ENCODE measurements at places on chromosomes 2 and 18.

DNA sequence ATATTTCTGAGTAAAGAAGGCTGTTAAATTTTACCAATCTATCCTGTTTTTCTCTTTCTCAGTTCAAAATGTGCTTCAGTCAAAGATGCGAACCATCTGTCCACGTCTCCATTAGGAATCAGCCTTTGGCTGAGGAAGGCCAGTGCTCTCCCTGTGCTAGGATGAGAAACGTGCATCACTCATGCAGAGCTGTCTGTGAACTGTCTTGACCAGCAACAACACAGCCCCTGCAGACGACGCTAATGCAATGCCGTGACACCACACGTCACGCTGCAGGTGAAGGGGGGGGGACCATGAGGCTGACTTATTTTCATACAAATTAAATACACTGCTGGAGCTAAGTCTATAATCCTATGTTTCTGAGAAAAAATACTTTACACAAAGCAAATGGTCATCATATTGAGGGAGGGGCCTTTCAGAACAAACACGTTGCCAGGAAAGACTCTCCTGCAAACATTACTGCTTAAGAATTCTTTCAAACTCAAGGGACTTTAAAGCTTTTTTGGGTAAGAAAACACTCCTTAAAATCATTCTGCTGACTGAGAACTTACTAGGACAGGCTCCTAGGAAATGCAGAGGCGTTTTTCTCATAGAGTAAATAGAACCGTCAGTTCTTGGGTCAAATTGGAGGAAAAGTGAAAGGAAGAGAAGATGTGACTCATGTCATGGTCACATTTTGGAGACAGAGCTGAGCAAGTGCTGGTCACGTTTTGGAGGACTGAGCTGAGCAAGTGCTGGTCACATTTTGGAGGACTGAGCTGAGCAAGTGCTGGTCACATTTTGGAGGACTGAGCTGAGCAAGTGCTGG lies 97.0 kb downstream of the MBP start:
- no peak for DNase-seq

GRCh38 chr2:23692263-23692662 lies 234.7 kb downstream of the ATAD2B start:
- no peak for DNase-seq

GRCh38 chr2:118786746-118787145 lies 60.7 kb downstream of the EN1 start:
- DNase-seq: no peak

- DNase-seq: no peak
Measured at GRCh38 chr2:190159453-190159852, 96.9 kb upstream of the MSTN start.

DNA sequence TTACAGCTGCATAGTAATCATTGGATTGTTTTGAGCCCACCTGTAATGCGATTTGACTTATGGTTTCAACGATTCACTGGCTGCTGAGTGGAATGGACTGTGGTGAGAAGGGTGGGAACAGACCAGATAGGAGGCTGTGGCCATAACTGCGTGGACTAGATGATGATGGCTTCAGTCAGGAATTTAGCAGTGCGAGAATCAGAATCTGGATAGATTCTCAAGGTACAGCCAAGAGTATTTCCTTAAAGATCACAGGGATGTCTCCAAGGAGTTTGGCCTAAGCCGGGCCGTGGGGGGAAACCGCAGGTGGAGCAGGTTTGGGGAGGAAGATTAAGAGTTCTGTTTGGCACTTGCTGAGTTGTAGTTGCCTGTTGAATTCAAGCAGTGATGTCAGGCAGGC lies 44.0 kb upstream of the CHMP1B start:
- no peak for DNase-seq

DNA sequence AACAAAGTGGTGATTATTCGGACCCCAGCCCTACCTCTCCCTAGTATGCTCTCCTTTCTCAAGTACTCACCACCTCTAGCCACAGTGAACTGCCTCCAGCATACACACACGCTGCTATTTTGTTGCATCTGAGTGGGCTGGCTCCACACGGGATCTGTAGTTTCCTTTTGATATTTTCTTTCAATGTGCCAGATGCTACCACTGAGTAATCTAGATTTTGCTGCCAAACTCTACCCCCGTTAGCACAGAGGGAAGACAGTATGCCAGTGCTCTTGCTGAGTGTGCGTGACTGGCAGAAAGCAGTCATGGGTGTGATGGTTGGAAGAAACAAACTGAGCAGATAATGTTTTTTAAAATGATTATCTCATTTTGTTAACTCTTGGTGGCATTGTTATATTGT lies 11.6 kb downstream of the CFLAR start:
- DNase-seq: no peak

- DNase-seq: no peak
Measured at GRCh38 chr2:127545189-127545588, 9.7 kb downstream of the MYO7B start.

DNA sequence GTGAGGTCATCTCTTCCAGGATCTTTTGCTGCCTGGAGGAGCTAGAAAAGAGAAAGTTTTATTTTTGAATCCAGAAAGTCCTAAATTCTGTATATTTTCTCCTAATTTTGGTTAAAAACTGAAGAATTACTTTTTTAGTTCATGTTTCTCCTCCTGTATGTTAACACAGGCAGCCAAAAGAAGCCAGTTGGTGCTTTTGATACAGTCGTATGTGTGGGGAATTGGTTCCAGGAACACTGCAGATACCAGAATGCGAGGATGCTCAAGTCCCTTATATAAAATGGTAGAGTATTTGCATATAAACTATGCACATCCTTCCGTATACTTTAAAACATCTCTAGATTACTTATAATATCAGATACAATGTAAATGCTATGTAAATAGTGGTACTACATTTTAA lies 22.6 kb upstream of the ADAM23 start:
- DNase-seq: no peak

DNA sequence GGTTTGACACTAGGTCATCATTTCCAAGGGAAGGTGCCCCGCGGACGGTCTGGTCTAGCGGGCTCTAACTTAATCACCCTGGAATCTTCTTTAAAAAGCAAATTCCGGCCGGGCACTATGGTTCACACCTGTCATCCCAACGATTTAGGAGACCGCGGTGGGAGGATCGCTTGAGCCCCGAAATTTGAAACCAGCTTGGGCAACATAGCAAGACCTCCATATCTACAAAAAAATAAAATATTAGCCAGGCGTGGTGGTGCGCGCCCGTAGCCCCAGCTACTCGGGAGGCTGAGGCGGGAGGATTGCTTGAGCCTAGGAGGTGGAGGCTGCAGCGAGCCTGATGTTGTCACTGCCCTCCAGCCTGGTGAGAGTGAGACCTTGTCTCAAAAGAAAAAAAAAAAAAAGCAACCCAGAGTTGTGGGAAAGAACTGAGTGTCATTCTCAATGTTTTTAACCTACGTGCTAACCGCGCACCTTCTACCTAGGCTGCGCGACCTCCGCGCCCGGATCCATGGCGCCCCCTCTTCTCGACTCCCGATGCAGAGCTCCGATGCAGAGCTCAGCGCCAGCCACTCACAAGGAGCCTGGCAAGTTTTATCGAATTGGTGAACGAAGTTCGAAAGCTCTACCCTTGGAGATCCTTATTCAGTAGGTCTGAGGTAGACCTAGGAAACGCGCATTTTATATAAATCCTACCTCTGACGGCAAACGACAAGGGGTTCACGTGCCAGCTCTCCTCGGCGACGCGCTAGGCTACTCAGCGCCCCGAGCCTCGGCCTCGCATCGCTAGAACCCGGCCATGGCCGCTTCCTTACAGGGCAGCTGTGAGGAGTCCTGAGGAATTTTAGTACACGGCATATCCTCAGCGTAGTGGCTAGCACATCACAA lies 888 bp upstream of the TWSG1 start:
- no peak for DNase-seq

DNA sequence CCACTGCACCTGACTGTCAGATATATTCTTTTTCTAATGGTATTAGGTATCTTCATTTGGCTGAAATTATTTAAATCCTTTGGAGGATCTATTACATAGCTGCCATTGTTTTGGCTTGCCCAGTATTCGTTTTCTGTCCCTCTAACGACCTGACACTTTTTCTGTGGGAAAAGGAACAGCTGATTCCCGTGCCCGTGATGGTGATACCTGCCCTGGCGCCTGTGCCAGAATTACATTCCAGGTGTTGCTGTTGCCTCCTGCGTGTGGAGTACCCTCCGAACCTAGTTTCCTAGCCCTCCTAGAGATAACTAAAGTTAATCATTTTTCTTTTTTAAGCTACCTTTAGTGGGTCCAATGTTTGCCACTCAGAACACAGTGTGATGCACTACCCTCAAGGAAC lies 14.0 kb downstream of the HOXD1 start:
- DNase-seq: no peak

DNA sequence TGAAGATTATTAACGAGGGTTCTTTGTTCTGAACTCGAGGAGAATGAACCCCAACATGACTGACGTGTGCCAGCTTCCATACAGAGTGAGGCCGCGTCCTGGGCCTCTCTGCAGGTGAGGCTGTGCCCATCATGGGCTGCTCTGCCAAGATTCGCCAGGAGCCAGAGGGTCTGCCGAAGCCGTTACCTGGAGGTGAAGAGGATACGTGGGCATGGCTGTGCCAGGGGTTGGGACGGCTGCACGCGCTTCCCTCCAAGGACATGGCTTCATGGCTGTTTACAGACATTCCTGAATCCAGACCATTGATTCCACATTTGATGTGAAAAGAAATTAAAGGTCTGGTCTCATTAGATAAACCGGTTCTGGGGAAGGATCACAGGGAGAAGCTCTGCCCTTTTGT lies 211.4 kb upstream of the SALL3 start:
- DNase-seq: no peak

GRCh38 chr2:42566837-42567321 lies 1.6 kb upstream of the MTA3 start:
- no peak for DNase-seq

DNA sequence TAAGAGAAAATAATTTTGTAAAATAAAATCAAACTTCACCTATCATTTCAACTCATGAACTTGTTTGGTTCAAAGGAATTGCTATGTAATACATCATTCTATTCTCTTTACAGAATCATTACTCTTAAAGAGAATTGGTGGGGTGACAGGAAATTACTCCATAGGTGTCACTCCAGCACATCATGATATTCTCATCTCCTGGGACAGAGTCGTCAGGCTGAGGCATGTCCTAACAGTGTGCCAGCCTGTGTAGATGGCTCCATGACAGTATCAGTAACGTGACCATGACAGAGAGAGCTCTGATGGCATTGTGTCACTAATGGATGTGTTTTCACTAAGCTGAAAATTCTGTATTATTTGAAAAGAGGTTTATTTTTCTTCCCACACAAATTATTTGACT lies 13.9 kb downstream of the SPATS2L start:
- DNase-seq: no peak

DNA sequence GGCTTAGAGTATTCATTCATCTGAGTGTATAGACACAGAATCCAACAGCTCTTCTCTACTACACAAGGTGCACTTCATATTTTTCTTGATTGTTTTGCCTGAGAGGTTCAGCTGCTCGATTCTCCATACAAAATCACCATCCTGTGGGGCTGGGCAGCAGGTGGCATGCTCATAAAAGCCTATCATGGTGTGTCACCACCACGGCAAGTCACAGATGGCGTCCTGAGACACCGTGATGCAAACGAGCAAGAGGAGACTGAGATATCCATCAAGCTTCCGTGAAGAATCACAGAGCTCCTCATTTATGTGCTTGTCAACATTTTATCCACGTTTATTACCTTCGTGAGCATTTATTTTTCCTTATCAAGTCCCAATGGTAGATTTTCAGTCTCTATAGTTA lies 22.4 kb upstream of the NRP2 start:
- no peak for DNase-seq

DNA sequence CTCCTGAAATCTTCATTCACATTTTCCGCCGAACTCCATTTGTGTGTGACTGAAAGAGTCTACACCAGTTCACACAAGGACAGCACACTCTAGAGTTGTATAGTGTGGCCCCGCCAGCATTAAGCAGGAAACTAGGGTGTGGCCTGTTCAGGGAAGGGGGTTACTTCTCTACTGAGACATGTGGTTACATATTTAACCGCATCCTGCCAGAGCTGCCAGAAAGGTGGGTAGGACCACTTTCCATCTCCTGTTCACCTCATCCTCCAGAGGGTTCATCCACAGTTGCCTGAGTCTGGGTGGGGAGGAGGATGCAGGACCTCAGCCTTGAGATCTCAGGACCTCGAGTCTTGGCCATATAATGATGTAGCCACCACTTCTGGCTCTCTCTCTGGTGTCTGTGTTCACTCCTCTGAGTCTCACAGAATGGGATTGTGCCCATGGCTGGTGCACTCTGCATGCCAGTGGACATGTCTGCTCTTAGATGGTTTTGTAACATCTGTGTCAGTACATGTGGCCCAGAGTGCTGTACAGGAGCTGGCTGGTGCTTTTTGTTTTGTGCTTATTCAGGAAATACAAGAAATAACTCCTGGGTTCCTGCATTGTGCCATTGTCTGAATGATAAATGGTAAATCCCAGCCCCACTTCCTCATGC lies 7.7 kb upstream of the SP140L start:
- DNase-seq: no peak

DNA sequence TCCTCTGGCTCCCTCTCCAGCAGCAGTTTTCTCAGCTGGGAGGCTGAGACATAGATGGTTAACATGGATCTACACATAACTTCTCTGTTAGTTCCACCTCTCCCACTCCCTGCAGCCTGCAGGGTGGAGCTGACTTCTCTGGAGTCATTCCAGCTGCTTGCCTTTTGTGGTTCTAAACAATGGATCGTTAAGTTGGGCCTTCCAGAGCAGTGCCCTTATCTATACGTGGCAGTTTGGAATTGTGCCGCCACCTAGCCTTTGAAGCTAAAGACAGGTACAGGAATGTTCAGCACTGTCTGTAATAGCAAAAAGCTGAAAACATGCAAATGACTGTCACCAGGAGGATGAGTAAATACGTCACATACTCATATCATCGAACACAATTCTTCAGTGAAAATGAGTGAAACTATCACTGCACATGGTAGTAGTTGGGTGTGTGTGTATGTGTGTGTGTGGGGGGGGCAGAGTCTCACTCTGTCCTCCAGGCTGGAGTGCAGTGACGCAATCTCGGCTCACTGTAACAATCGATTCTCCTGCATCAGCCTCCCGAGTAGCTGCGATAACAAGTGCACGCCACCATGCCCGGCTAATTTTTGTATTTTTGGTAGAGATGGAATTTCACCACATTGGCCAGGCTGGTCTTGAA lies 50.3 kb downstream of the SH2D6 start:
- DNase-seq: no peak

- DNase-seq: no peak
Measured at GRCh38 chr18:34219651-34220050, 5.1 kb downstream of the NOL4 start.

GRCh38 chr2:168478206-168478605 lies 22.1 kb downstream of the CERS6 start:
- no peak for DNase-seq

- no peak for DNase-seq
Measured at GRCh38 chr2:24919506-24920097, 435 bp downstream of the ADCY3 start.

- DNase-seq: no peak
Measured at GRCh38 chr2:60992985-60993392, 24.5 kb upstream of the PEX13 start.
